GM23338 (cell line): ENCODE measurements at places on chromosomes 3 and 15. TPM values are rescaled to one million over a fixed set of nuclear protein-coding genes. Genes with fewer than 3 reads are reported as not detected.

The KY gene
- not detected in 2 replicates for total RNA-seq

The DPPA2 gene
- 9.3 and 14.3 TPM in 2 replicates for total RNA-seq

DNA sequence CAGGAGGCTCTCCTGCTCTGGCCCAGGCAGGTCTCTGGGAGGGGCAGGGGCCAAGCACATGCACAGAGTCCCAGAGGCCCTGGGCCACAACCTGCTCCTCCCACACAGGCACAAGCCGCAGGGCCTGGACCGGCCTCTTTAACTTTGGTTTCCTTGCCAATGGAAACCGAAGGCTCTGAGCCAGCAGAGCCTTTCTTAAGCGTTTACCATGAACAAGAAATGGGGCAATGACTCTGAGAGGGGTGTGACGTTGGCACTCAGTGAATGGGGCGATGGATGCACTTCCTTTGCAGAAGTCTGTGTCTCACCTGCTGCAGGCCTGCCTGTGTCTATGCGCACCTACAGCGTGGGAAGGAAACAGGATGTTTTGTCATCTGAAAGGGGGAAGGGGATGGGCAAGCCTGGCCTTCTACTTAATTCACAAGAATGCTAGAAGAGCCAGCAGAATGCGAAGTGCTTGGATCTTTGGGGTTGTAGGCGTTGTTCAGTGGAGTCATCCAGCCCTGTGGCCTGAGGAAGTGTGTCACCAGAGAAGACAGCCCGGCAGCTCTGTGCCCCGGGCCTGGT, 41.8 kb downstream of the IFT122 start:
- peaks cover 10% of the 10 kb centered on the region for H3K4me1 ChIP-seq
- no peak overlapping the region for H3K4me3 ChIP-seq
- H3K27ac ChIP-seq = no peak overlapping the region
- peaks cover 3% of the 10 kb centered on the region; the same call in 1 of the 2 replicates for H3K36me3 ChIP-seq
- peak; percentile 14 for DNase-seq
- no peaks in the 10 kb centered on the region for H3K27me3 ChIP-seq

DNA sequence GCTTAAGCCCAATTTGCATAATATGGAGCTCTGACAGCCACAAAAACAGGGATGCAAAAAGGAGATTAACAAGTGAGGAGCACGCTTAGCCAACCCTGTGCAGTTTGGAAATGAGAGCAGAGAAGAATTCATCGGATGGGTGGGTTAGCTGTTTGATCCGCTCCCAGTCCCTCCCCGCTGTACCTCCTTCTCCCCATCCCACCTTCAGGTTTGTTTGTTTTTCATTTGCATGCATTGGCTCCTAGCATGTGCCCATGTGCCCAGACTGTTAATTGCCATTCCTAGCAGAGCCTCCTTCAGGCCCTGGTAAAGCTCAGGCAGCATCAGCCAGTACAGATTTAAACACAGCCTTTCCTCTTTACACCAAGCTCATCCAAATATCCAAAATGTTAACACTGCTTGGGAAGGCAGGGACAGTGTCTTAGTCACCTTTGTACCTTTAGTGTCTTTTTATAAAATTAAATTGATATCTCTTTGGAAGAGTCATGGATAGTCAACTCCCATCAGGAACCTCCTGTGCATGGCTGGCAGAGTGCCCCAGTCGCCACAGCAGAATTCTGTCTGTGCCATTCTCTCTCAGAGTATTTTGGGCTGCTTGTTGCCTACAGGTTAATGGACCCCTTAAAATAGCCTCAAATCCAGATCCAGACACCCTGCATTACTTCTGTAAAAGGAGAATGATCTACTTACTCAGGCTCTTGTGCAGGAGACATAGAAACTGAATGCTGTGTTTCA, 244.2 kb downstream of the LSAMP start:
- H3K36me3 ChIP-seq = no peaks in the 10 kb centered on the region
- DNase-seq = no peak
- H3K27me3 ChIP-seq = no peaks in the 10 kb centered on the region
- peaks cover 7% of the 10 kb centered on the region; the same call in 1 of the 2 replicates for H3K4me1 ChIP-seq

DNA sequence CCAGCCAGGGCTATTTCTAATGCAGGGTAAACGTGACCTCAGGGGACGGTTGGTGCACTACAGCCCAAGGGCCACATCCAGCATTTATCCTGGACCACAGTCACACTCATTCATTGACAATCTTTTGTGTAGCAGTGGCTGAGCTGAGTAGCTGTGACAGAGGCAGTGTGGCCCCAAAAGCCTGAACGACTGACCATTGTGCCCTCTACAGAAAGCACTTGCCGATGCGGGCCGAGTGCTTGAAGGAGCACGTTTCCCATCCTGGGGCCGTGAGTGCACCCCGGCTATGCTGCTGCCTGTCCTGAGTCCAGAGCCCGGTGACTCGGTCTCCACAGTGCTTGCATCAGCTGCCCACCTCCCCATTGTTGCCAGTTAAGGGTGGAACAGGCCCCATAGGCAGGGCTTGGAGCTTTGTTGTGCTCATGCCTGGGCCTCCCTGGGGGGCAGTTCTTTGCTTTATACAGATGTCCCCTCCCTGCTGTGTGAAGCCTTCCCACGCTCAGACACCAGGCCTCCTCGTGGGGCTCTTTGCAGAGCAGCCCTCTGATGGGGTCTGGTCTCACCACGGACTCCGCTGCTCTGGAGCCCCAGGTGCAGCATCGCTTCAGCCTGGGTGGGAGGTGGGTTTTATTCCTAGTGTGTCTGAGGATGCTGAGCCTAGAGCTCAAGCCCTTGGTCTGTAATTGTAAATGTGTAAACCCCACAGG, 13.0 kb upstream of the SNRPA1 start:
- H3K27ac ChIP-seq = no peak overlapping the region
- no peaks in the 10 kb centered on the region for H3K27me3 ChIP-seq
- DNase-seq = no peak
- H3K4me3 ChIP-seq = no peak overlapping the region
- H3K4me1 ChIP-seq = no peaks in the 10 kb centered on the region

DNA sequence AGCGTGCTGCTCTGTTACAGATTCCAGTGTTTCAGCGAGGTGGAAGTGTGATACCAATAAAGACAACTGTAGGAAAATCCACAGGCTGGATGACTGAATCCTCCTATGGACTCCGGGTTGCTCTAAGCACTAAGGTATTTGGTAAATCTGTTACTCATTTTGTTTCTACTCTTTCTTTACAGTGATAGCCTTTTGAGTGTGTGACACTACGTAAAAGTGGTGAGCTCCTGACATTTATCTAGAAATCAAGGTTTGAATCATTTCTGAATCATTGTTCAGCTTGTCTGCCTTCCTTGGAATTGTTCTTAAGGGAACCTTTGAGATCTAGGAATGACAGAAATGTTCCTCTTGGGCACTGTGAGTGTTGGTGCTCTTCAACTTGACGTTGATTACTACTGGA, 11.2 kb upstream of the CAPN3 start:
- no peaks in the 10 kb centered on the region for H3K4me1 ChIP-seq
- DNase-seq = no peak
- no peaks in the 10 kb centered on the region for H3K27me3 ChIP-seq
- H3K36me3 ChIP-seq = no peaks in the 10 kb centered on the region
- no peak overlapping the region for H3K4me3 ChIP-seq

DNA sequence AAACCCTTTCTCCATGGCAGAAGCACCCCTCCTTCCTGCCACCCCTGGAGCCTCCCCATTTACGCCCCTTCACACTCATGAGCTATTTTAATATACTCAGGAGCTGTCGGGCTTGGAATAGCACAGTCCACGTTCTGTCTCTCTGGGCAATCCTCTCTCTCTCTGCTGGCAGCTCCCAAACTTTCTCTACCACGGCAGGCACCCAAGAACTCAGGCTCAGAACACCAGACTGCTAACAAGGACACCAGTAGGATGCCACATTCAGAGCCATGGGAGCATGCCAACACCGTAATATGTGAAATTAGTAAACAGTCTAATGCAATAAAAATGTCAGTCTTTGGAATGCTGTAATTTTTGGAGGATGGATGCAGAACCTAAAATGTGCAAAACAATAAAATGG, 19.3 kb downstream of the TNFAIP8L3 start:
- H3K4me1 ChIP-seq = peaks cover 12% of the 10 kb centered on the region
- H3K4me3 ChIP-seq = no peak overlapping the region
- no peak for DNase-seq
- no peak overlapping the region for H3K27ac ChIP-seq

GRCh38 chr15:92271179-92271578, 122.5 kb upstream of the ST8SIA2 start:
- no peaks in the 10 kb centered on the region for H3K36me3 ChIP-seq
- H3K4me1 ChIP-seq = peaks cover 5% of the 10 kb centered on the region; the same call in 1 of the 2 replicates
- H3K27me3 ChIP-seq = no peaks in the 10 kb centered on the region
- no peak overlapping the region for H3K27ac ChIP-seq
- DNase-seq = no peak
- no peak overlapping the region for H3K4me3 ChIP-seq

DNA sequence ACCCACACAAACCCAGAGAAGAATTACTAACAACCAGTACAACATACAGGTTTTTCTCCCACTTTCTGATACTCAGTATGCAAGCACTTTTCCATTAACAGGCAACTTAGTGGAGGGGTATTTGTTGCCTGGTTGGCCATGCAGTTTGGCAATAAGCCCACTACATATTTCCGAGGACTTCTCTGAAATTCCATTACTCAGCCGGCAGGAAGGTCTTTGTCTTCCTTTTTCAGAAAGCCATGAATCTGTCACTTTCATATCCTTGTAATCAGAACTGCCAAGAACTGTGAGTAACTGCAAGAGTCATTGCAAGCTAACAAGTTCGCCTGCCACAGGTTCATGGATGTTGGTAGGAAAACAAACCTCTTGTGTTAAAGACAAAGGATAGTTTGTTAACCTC, 422.3 kb upstream of the ROBO1 start:
- DNase-seq = peak; percentile 24
- no peaks in the 10 kb centered on the region for H3K27me3 ChIP-seq
- no peaks in the 10 kb centered on the region; the same call in 1 of the 2 replicates for H3K4me1 ChIP-seq
- no peak overlapping the region for H3K4me3 ChIP-seq
- H3K27ac ChIP-seq = no peak overlapping the region

DNA sequence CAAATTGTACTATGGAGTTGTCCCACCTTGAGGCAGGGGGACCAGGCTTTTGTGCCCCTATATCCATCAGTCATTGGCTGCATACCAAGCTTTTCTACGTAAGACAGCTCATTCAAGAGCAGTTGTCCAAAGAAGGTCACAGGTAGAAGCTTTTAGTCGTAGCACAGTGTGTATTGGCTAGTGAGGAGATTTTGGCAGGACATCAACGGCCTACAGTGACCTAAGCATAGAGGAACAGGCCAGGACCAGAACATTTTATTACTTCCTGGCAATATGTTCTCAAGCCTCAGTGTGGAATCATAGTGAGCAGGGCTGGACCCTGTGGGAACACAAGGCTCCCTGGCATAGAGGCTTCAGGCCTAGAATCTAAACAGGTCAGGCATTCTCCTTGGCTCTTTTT, 105.4 kb upstream of the ANKRD28 start:
- H3K27me3 ChIP-seq = no peaks in the 10 kb centered on the region
- no peak overlapping the region for H3K27ac ChIP-seq
- H3K4me1 ChIP-seq = no peaks in the 10 kb centered on the region; the same call in 1 of the 2 replicates
- no peaks in the 10 kb centered on the region for H3K36me3 ChIP-seq
- H3K4me3 ChIP-seq = no peak overlapping the region

GRCh38 chr3:12545473-12545791, at the start of gene MKRN2OS:
TSS of gene MKRN2OS (minus strand) at chr3:12545499. CDS start at chr3:12545464, 35 bp downstream.
- H3K4me1 ChIP-seq = 0 out of 2 replicates have a peak, but pooled peaks cover 3% of the 10 kb centered on the region
- no peaks in the 10 kb centered on the region for H3K27me3 ChIP-seq
- DNase-seq = peak; percentile 92
- peak within 1 kb of the TSS; percentile 17 for H3K4me3 ChIP-seq
- no peak within 1 kb of the TSS for H3K27ac ChIP-seq

- no peaks in the 10 kb centered on the region for H3K27me3 ChIP-seq
- no peak overlapping the region for H3K4me3 ChIP-seq
- H3K27ac ChIP-seq = no peak overlapping the region
- no peak for DNase-seq
- H3K4me1 ChIP-seq = peaks cover 32% of the 10 kb centered on the region
- no peaks in the 10 kb centered on the region for H3K36me3 ChIP-seq
Observed at GRCh38 chr3:128274837-128275236, 121.6 kb downstream of the EEFSEC start.

DNA sequence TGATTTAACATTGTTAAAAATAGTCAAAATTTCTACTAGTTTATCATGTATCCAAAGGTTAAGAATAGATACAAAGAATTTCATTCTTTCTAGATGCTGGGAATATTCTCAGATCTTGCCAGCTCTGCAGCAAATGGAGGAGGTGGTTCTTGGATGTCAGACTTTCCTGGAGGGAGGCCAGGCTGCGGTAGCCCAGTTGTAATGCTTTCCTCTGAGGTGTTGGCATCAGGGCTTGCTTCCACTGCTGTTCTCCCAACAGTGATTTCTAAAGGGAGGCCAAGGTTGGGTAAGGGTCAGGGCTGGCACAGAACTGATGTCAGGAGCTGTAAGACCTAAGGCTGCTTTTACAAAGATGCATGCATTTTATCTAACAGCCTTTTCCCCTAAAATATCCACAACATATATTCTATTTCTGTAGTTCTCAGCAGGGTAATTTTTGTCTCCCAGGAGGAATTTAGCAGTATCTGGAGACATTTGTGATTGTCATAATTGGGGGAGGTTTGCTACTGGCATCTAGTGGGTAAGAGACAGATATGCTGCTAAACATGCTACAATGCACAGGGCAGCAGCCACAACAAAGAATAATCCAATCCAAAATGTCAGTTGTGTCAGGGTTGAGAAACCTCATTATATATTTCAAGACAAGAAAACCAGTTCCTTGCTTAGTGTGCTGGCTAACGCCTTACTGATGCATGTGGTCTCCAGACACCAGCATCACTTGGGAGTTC, 42.0 kb upstream of the SPTSSB start:
- H3K27ac ChIP-seq = no peak overlapping the region
- H3K36me3 ChIP-seq = peaks cover 4% of the 10 kb centered on the region; the same call in 1 of the 2 replicates
- no peaks in the 10 kb centered on the region for H3K27me3 ChIP-seq
- peaks cover 9% of the 10 kb centered on the region for H3K4me1 ChIP-seq
- no peak overlapping the region for H3K4me3 ChIP-seq

GRCh38 chr3:123642182-123642956, 57.5 kb upstream of the HACD2 start:
- H3K4me1 ChIP-seq = 0 out of 2 replicates have a peak, but pooled peaks cover 1% of the 10 kb centered on the region
- DNase-seq = peak; percentile 96
- H3K27ac ChIP-seq = no peak overlapping the region
- H3K27me3 ChIP-seq = no peaks in the 10 kb centered on the region
- no peak overlapping the region for H3K4me3 ChIP-seq
- no peaks in the 10 kb centered on the region; the same call in 1 of the 2 replicates for H3K36me3 ChIP-seq

GRCh38 chr3:133457465-133458067, 57.7 kb downstream of the BFSP2 start:
- H3K4me3 ChIP-seq = no peak overlapping the region
- no peak overlapping the region for H3K27ac ChIP-seq
- no peaks in the 10 kb centered on the region for H3K36me3 ChIP-seq
- DNase-seq = no peak
